Activated CD4-positive, alpha-beta T cell treated with anti-CD3 and anti-CD28 coated beads for 36 hours (primary cell): ENCODE measurements at places on chromosomes 3 and 15. TPM values are rescaled to one million over a fixed set of nuclear protein-coding genes. Genes with fewer than 3 reads are reported as not detected.

- DNase-seq = peak; percentile 93
Measured at GRCh38 chr3:172591876-172592771, 68.9 kb upstream of the TNFSF10 start.

SPATA12 gene
- not detected for total RNA-seq

DNA sequence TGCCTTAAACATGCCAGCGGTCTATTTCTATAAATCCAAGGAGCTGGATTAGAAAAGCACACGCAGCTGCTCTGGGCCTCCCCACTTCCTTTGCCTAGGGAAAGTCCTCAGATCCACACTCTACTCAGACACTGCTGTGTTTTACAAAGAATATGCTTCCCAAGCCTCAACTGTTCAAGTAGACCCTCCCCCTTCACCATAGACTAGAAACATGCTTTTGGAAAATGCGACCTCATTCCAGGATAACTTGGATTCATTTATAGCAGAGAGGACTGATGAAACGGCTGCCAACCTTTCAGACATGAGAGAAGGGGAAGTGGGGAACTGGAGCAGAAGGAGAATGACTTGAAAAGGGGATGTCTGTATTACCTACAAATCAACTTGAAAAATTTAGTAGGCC, 64.0 kb downstream of the P3H2 start:
- DNase-seq = no peak

DNA sequence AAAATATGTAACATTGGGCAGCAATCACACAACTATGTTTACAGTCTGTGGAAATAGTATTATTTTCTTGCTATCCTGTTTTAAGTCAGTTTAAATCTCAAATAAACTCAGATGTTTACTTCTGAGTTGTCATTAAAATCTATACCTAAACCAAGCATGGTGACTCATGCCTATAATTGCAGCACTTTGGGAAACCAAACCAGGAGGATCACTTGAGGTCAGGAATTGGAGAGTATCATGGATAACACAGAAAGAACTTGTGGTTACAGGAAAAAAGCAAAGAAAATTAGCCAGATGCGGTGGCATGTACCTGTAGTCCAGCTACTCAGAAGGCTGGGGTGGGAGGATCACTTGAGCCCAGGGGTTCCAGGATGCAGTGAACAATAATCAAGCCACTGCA, 631.6 kb upstream of the EPHA6 start:
- DNase-seq = no peak

GRCh38 chr3:45719655-45720487, 30.7 kb downstream of the SACM1L start:
- DNase-seq = no peak

IL17RD gene
- 0.05 TPM for total RNA-seq

GRCh38 chr3:30122359-30122758, 484.0 kb upstream of the TGFBR2 start:
- DNase-seq = no peak

NPAP1 gene
- total RNA-seq = not detected

GRCh38 chr15:84822653-84823281, 5.6 kb downstream of the ALPK3 start:
- no peak for DNase-seq

GRCh38 chr3:16066975-16067374, 107.5 kb upstream of the GALNT15 start:
- DNase-seq = no peak

DNA sequence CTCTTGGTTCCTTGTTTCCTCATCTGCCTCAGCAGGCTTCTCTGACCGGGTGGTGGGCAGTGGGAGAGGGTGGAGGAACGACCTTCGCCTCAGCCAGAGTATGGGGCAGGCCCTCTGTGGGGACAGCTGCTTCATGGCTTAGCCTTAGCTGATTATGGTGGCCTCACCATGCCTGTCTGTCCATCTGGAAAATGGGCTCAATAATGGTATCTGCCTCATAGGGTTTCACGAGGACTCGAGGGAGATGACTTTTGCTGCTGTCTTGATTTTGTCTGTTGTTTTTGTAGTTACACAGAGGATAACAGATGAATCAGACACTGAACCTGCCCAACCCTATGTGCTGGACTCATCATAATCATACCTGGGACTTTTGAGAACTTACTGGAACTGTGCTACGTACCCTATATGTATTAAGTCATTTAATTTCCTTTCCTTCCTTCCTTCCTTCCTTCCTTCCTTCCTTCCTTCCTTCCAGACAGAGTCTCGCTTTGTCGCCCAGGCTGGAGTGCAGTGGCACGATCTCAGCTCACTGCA, 46.5 kb downstream of the CDC25A start:
- DNase-seq = no peak

DNA sequence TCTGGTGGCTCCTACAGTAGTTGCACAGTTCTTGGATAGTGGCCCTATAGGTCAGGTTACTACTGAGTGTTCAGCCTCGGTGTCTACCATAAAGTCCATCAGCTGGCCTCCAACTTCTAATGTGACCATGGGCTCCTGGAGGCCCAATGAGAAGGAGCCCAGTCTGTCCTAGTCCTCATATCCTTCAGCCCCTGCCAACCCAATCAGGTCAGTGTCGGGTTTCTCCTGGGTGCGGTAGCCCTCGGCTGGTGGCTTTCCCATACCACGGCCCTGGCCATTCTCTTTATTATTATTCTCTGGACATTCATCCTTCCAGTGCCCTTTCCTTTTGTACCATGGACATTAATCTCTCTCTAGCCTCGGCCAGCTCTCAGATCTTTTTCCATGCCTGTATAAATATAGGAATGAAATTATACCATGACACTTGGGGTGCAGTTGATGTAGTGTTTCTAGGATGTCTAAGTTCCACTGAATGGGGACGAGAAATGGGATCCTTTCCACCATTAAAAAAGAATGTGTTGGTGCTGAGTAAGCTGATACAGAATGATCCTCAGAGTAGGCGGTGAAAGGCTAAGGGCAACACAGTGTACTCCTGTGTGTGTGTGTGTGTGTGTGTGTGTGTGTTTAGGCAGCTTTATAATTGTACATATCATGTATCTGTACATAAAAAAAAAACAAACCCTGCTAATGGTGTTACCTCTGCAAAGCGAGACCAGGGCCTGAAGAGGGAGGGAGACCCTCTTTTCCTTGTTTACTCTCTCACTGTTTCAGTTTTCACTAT, 19.3 kb upstream of the NOX5 start:
- no peak for DNase-seq

DNA sequence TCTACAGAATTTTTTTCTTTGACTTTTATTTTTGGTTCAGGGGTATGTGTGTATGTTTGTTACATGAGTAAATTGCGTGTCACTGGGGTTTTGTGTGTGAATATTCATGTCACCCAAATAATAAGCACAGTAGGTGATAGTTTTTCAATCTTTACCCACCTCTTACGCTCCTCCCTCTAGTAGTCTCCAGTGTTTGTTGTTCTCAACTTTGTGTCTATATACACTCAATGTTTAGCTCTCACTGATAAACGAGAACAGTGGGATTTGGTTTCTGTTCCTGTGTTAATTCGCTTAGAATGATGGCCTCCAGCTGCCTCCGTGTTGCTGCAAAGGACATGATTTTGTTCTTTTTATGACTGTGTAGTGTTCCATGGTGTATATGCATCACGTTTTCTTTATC, 54.4 kb downstream of the MEF2A start:
- DNase-seq = no peak

THRB gene
- total RNA-seq = not detected

- no peak for DNase-seq
Measured at GRCh38 chr3:171770689-171771620, 39.3 kb downstream of the PLD1 start.

- no peak for DNase-seq
Measured at GRCh38 chr15:31758126-31758525, 272.2 kb upstream of the CHRNA7 start.

ITIH1 gene
- total RNA-seq = not detected

- no peak for DNase-seq
Measured at GRCh38 chr3:151556596-151556995, 95.7 kb upstream of the IGSF10 start.

GOLGA8J gene
- total RNA-seq = 0.16 TPM

- peak; percentile 55 for DNase-seq
Measured at GRCh38 chr15:89556413-89557262, 18.6 kb upstream of the TICRR start.

DLEC1 gene
- 0.46 TPM for total RNA-seq

TTC23 gene
- total RNA-seq = 9.0 TPM

- DNase-seq = no peak
Measured at GRCh38 chr3:158269942-158270341, 160.1 kb downstream of the RSRC1 start.

NRROS gene
- total RNA-seq = 19.6 TPM

DNA sequence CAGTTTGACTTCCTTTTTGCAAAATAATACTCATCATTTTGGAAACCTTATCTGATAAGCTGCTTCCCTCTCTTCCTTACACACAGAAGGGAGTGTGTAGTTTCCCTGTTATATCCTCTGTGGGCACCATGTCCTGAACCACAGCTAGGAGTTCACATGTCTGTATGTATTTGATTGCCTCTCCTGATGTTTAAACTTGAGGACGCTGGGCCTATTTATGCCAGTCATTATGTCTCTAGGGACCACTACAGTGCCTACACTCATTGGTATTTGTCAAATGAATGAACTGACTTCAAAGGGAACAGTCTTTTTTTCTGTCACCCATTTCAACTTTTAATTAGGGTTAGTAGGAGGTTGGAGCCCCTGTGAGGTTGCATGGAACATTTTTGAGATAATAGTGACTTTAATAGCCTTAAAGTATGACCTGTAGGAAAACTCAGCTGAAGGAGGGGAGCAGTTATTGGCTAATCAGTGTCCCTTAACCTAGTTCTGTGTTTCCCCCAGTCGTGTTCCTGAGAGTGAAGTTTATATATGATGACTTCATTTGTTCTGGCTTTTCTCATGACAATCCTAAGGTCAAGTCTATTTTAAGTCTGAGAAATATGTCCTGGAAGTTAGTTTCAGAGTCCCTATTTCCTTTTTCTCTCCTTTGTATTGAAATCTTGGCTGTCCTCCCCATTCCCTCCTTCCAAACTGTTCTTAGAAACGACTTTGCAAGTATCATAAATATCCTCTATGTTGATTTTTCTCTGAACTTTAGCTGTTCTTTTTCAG, 28.9 kb downstream of the PDE8A start:
- DNase-seq = no peak

NMNAT3 gene
- 5.9 TPM for total RNA-seq

DNA sequence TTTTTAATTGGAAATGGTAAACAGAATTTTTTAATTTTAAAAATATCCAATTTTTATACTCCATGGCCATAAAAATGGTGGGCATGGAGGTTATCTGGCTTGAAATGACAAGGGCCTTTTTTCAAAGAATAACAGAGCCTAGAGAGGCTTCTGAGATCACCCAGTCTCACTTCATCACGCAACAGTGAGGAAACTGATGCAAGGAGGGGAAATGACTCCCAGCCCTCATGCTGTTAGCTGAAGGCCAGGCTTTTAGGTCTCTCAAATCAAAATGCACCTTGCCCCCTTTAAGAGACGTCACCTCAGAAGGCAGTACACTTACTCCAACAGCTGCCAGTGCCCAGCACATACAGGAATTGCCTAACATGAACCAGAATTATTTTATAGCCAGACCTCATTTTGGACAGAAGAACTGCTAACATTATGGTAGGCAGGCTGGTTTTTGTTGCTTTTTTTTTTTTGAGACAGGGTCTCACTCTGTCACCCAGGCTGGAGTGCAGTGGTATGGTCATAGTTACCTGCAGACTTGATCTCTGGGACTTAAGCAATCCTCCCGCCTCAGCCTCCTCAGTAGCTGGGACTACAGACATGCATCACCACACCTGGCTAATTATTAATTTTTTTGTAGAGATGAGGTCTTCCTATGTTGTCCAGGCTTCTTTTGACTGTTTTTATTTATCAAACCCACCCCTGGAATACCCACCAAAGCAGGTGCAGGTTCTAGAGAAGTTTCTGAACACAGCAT, 9.1 kb downstream of the RAB43 start:
- peak; percentile 82 for DNase-seq

GRCh38 chr3:87997298-87997697, 61.5 kb downstream of the CGGBP1 start:
- peak; percentile 75 for DNase-seq

LCMT2 gene
- total RNA-seq = 7.6 TPM

ARGFX gene
- not detected for total RNA-seq

- no peak for DNase-seq
Measured at GRCh38 chr15:31453558-31454318, 127.1 kb downstream of the KLF13 start.

- no peak for DNase-seq
Measured at GRCh38 chr3:185629554-185630181, 43.6 kb downstream of the SENP2 start.

- DNase-seq = no peak
Measured at GRCh38 chr15:100900136-100900794, 18.9 kb upstream of the LRRK1 start.

- DNase-seq = no peak
Measured at GRCh38 chr3:126996905-126997304, 14.0 kb downstream of the PLXNA1 start.

- DNase-seq = no peak
Measured at GRCh38 chr3:135982922-135983581, 17.5 kb downstream of the PPP2R3A start.

- no peak for DNase-seq
Measured at GRCh38 chr15:92645051-92645631, 10.4 kb downstream of the FAM174B start.

GRCh38 chr15:94586099-94586498, 354.7 kb downstream of the MCTP2 start:
- no peak for DNase-seq

SHF gene
- total RNA-seq = 18.7 TPM

GRCh38 chr3:134918441-134918840, 123.4 kb downstream of the EPHB1 start:
- DNase-seq = no peak

SPINK8 gene
- not detected for total RNA-seq

DNA sequence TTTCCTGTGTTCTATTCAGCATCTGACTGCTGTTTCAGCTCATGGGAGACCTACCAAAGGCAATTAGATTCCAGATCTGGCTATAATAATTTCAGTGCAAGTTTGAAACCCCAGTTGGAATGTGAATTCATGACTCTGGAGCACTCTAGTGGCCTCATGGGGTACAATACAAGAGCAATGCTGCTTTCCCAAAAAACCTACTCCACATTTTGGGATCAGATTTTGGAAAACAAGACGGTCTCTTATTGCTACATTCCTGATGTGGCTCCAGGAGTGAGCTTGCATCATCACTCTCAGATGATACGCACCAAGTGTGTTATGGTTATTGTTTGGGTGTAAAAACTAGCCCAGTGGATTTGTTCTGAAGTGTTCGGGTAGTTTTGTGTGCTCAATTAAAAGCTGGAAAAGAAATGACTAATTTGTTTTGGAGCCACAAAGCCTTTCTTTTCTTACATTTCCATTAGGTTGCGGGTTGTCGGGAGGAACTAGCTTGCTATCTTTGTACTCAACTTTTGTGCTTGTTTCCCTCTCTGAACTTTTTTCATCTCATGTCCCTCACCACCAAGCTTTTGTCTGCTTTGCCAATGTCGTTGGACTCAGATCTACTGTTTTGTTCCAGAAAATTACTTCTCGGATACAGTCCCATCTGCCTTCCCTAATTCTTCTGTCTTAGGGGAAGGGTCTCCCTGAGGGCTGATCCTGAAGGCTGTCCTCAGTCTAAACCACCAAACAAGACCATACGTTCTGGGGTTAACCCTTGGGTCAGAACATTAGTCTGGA, 272.1 kb downstream of the BBX start:
- no peak for DNase-seq

FAM81A gene
- 0.26 TPM for total RNA-seq

RPL4 gene
- 4,227 TPM for total RNA-seq

- DNase-seq = no peak
Measured at GRCh38 chr3:54967731-54968161, 39.9 kb upstream of the LRTM1 start.

GRCh38 chr15:42733027-42733426, 3.9 kb downstream of the CDAN1 start:
- DNase-seq = no peak
